ENCODE measurements at places on chromosomes 6 and 20.

DNA sequence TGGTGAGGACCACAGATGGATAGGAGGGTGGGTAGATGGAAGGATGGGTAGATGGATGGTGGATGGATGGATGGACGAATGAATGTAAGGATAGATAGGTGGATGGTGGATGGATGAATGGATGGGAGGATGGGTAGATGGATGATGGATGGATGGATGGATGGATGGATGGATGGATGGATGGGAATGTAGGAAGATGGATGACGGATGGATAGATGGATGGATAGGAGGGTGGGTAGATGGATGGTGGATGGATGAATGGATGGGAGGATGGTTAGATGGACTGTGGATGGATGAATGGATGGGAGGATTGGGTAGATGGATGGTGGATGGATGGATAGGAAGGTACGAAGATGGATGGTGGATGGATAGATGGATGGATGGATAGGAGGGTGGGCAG is 51.1 kb downstream of the BPIFB1 start:
- no peak for DNase-seq

GRCh38 chr6:3327403-3327802 is 68.7 kb downstream of the PSMG4 start:
- DNase-seq: no peak

- DNase-seq: no peak
Observed at GRCh38 chr6:79617518-79617941, 13.6 kb upstream of the SH3BGRL2 start.

GRCh38 chr20:38221119-38221589 is 39.4 kb downstream of the KIAA1755 start:
- peak; percentile 63 for DNase-seq

DNA sequence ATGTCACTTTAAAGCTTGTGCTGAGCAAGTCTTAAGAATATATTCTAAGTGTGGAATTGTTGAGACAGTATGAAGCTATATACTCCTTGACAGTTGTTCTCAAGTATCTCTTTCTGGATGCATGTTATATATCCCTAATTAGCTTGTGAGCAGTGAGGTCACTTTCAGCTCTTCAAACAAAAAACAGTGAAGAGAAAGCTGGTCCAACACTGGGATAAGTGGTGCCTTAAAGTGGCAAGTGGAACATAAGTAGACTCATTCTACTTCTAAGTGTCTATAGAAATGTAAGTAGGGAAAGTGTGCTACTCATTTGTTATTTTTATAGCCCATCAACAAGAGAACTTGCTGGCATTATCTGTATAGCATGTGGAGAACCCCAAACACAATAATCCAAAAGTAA is 133.1 kb upstream of the BACH2 start:
- DNase-seq: no peak

DNA sequence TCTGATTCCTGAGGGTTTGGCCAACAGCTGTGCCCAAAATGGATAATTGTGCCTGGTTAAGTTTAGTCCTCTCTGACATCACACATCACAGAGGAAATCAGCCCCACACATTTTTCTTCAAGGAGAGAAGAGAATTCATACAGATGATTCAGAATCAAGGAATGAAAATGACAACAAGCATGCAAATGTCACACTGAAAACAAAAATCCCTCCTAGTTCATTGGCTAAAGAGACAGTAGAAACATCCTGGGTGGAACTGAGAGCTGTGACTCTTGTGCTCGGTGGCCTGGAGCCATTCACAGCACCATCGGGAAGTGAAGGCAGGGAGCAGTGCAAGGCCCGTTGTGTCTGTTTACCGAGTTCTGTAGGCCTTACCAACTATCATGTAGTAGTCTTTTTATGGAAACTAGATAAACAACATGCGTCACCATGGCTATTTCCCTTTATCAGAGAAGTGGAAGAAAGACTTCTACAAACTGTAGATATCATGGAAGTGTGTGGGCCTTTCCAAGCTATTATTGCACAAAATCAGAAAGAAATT is 81.7 kb upstream of the TENT5A start:
- no peak for DNase-seq

DNA sequence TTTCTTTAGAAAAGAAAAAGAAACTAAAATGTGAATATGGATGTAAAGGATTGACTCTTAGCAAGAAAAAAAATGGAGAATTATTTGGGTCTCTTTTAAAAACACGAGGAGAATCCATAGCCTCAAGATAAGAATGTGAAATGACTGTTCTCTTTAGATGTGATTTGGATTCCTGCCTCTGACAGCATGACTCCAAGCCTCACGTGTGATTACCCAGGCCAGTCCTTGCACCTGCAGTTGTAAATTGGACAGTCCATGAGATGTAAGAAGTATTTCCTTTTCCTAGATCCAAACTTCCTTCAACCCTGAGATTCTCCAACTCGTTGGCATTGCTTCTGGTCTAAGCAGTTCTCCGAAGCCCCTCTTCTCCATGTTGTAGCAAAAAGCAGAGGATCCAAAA is 31.9 kb downstream of the SLC2A12 start:
- no peak for DNase-seq

GRCh38 chr6:18328540-18328939 is 58.6 kb upstream of the RNF144B start:
- DNase-seq: no peak

DNA sequence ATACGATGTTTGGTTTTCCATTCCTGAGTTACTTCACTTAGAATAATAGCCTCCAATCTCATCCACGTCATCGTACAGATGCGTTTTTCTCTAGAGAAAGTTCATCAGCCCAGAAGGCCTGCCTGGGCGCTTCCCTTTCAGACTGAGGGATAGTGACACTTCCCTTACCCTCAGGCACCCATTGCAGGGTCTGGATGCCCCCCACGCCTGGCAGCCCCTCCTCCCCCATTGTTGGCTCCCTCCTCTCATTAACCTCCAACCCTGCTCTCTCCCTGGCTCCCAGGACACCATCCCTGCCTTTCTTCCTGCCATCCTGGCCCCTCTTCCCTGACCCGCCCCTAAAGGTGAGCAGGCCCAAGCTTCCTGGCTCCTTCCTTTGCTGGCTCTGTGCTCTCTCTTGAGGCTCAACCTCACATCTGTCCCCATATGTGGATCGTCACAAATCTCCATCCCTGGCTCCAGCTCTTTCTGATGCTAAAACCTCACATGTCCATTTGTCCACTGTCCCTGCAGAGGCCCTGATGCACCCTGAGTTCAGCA is 145.2 kb downstream of the SYCP2 start:
- DNase-seq: no peak

DNA sequence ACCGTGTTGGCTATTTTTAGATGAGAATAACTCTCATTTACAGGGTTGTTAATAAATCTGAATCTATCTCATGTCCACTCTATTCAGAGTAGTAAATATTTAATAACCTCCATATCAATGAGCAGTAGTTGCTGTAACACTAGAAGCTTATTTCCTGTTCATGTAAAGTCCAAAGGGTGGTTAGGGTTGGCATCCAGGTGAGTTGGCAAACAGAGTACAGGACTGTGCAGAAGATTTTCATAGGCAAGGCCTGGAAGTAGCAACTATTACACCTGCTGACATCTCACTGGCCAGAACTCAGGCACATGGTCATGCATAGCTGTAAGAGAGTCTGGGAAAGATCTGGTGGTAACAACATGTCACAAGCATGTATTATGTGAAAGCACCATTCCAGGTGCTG is 147.5 kb downstream of the PHF3 start:
- no peak for DNase-seq

- no peak for DNase-seq
Observed at GRCh38 chr20:13085275-13085674, 76.5 kb downstream of the SPTLC3 start.

- no peak for DNase-seq
Observed at GRCh38 chr6:38564301-38564700, 75.4 kb downstream of the BTBD9 start.

GRCh38 chr6:135586388-135586787 is 88.8 kb upstream of the AHI1 start:
- no peak for DNase-seq

GRCh38 chr6:64280569-64280968 is 645.0 kb downstream of the PHF3 start:
- no peak for DNase-seq

- no peak for DNase-seq
Observed at GRCh38 chr6:43311666-43312065, 3.0 kb upstream of the CRIP3 start.

DNA sequence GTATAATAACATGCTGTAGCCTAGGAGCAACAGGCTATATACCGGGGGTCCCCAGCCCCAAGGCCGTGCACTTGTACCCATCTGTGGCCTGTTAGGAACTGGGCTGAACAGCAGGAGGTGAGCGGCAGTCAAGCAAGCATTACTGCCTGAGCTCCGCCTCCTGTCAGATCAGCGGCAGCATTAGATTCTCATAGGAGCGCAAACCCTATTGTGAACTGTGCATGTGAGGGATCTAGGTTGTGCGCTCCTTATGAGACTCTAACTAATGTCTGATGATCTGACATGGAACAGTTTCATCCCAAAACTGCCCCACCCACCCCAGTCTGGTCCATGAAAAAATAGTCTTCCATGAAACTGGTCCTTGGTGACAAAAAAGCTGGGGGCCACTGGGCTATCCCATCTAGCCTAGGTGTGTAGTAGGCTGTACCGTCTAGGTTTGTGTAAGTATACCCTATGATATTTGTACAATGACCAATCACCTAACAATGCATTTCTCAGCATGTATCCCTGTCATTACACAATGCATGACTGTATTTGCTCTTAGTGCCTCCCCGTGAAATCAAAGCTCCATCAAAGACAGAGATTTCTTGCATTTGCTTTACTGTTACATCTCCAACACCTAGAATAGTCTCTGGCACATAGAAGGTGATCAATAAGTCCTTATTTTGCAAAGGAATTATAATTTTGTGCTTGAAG is 30.8 kb downstream of the NHSL1 start:
- DNase-seq: no peak

DNA sequence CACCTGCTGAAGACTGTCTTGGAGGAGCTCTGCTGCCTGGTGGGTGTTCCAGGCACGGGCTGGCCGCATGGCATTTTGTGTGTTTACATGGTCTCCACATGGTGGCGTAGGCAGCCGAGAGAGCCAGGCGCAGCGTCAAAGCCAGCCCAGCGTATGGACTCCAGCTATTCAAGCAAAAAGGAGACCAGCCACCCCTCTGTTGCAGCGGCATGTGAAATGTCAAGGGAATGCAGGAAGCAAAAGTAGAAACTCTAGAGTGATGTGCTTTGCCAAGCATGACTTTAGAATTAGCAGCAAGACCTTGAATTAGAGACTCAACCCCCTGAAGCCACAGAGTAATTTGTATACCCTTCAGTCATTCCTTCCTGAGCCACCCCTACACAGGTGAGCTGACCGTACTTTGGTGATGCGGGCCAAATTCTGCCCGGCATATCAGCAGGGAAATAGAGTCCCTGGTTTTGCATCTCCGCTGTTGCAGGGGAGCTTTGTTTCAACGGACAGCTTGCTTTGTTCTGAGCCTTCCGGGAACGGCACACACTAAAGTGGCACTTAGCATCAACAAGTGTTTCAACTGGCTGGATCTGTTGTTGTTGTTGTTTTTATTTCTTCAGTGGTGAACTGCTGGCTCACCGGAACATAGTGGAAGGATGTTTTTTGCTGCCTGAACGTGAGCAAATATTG is 48.5 kb downstream of the FNDC1 start:
- no peak for DNase-seq

- no peak for DNase-seq
Observed at GRCh38 chr6:25935953-25936352, 5.5 kb upstream of the SLC17A2 start.

GRCh38 chr20:15917283-15917682 is 656.0 kb downstream of the KIF16B start:
- DNase-seq: no peak

DNA sequence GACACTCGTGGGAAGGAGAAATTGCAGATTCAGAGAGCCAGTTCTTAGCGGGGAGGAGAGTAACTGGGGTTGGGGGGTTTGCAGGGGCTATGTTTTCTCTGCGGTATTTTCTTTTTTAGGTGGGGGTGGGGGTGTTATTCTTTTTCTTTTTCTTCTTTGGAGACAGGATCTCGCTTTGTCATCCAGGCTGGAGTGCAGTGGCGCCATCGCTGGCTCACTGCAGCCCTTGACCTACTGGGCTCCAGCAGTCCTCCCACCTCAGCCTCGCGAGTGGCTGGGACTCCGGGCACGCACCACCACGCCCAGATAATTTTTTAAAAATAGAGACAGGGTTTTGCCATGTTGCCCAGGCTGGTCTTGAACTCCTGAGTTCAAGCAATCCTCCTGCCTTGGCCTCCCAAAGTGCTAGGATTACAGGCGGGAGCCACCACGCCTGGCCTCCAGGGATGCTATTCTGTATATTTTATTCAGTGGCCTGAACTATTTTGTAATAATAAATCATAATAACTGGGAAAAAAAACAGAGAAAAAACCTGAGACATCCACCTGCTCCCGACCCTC is 57.3 kb downstream of the UBE2V1 start:
- DNase-seq: no peak

- no peak for DNase-seq
Observed at GRCh38 chr6:35719830-35720733, 16.8 kb upstream of the ARMC12 start.

DNA sequence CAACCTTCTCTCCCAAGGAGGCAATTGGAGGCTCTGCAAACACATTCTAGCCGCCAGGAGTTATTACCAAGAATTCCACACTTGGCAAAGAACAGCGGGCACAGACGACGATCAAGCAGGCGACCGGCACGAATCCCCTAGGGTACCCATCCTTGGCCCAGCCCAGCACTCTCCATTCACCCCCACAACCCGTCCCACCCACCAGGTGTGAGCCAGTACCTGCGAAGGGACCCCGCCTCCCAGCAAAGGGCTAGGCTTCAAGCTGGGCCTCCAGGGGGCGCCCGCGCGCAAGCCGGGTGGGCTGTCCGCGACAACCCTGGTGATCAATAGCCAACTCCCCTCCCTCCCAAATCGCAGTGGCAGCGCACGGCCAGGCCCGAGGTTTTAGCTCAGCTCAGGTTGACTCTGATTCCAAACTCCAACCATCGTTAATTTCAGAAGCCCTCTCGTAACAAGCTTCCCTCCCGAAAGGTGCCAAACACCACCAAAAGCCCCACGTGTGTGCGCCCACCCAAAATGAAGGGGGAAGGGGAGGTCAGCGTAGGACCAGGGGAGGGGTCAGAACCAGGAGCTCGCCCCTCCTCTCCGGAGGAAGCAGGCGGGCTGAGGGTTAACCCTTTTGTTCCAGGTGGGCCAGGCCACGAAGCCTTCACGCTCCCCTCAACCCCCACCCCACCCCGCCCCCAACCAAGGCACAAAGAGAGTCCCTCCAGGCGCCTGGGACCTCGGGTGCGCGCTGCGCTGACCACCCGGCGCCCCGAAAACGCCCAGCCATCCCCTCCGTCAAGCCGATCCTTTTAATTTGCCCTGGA is 2.1 kb downstream of the SALL4 start:
- peak; percentile 60 for DNase-seq

- DNase-seq: no peak
Observed at GRCh38 chr6:145345094-145345493, 390.2 kb downstream of the EPM2A start.
